Stimulated activated CD4-positive, alpha-beta T cell treated with anti-CD3 and anti-CD28 coated beads, Interleukin-12 subunit alpha, Interleukin-12 subunit beta, amount 100 ng/mL, for 4 hours (primary cell): ENCODE measurements at places on chromosomes 13 and 19.

- DNase-seq: no peak
Measured at GRCh38 chr13:45784755-45785675, 66.5 kb downstream of the SIAH3 start.

DNA sequence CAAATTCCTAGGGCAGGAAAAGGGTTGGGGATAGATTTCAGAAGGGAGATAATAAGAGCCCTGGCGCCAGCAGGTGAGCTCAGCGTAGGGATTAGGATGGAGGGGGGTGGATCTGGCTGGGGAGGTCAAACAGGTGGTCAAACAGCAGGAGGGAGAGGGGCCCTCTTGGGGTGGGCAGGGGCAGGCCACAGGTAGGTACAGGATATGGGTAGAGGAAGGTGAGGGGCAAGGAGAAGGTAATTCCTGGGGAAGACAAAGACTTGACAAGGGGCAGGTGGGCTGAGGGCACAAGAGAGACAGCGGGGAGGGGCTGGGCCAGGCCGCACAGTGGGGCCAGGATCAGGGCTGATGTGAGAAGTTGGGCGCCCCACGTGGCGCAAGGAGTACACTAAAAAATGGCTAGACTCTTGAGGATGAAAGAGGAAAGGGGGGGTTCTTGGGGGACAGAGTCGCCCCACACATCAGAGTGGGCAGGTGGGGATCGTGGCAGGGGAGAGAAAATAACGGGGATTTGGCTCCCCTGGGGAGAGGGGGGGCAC, 713 bp downstream of the KRI1 start:
- DNase-seq: peak; percentile 54

DNA sequence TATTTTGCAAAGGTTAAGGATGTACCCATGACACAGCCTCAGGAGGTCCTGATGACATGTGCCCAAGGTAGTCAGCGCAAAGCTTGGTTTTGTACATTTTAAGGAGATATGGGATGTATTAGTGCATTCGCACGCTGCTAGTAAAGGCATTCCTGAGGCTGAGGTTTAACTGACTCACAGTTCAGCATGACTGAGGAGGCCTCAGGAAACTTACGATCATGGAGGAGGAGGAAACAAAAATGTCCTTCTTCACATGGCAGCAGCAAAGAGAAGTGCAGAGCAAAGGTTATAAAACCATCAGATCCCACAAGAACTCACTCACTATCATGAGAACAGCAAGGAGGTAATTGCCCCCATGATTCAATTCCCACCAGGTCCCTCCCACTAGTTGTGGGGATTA, 1017.4 kb downstream of the EFNB2 start:
- no peak for DNase-seq

DNA sequence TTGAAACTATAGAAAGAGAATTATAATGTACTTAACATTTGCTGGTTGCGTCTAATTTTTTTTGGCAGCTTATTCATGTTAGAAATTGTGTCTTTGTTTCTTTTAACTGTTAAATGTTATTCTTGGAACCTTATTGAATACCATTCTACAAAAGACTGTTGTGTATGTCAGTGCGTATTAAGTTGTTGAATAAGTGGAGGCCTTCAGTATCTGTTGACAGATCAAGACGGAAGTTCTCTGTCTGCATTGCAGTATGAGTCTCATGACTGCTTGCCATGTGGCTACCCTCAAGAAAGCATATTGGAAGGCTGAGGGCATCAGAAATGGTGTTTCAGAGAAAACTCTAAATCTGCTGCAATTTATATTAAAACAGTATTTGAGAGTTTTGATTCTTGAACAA, 8.5 kb downstream of the UBA2 start:
- no peak for DNase-seq

GRCh38 chr19:11797491-11797890, 832 bp upstream of the ZNF491 start:
- peak; percentile 64 for DNase-seq

- no peak for DNase-seq
Measured at GRCh38 chr13:59728896-59729545, 434.7 kb downstream of the DIAPH3 start.

DNA sequence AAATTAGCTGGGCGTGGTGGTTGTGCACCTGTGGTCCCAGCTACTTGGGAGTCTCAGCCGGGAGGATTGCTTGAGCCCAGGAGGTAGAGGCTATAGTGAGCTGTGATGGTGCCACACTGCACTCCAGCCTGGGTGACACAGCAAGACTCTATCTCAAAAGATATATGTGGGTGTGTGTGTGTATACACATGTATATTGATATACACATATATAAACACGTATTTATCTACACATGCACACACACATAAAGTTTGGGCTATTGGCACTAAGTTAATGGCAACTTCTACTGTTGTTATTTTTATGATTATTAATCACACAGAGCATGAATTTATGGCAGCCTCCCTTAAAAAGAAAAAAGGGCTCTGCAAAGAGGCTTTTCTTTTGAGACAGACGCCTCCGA, 27.1 kb upstream of the ABCC4 start:
- no peak for DNase-seq

GRCh38 chr13:39559847-39560246, 43.1 kb downstream of the LHFPL6 start:
- no peak for DNase-seq

DNA sequence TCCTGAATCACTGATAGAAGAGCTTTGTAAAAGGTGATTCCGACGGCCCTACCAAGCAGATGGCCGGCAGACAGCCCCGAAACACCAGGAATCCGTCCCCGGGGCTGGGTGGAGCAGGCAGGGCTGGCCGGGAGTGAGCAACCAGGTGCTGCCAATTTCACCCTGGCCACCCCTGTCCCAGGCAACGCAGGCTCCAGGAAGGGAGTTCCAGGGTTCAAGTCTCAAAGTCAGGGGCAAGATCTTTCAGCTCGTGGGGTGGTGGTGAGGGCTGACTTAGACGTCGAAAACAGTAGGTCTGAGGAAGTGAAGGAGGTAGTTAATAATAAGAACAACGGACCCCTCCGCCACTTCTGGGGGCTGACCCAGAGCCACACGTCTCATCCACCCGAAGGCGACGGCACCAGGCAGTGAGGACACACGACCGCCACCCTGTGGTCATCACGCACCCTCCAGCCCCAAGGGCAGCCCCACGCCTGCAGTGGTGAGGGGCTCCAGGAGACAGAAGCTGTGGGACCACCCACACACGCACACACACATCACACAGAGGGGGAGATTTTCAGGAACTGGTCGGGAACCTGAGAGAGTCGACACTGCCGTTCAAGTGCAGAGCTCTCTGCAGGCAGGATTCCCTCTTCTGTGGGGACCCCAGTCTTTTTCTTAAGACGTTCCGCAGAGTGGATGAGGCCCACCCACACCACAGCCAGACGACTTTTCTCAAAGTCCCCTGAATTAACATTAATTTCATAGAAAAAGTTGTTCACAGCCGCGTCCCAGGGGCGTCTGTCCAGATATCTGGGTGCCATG, 67.2 kb downstream of the SPACA7 start:
- no peak for DNase-seq

DNA sequence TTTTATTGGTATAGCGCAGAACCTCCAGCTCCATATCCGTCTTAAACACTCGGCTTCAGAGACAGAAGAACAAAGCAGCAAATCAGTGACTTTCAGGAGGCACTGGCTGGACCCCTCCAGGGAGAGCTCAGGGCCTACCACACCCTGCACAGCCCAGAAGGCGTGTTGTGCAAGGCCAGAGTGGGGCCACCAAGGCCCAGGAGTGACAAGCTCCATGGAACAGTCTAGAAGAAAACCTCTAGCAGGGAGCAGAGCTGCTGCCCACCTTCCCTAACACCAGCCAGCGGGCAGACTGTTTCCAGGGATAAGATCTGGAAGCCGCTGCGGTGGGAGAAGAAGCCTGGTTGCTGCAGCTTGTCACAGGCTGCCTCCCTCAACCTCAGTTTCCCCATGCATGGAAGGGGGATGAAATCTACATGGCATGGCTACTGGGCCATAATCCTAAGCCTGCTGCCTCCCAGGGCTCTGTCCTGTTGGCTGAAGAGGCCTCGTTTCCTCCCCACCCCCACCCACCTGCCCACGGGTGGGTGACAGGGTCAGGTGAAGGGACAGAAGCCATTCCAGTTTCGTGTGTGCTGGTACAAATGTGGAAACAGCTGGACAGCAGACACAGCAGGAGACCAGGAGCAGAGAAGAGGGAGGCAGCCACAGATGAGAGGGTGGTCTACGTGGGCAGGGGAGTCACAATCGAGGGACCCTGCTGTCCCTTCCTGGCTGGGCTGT, 57.4 kb downstream of the PEPD start:
- DNase-seq: no peak

DNA sequence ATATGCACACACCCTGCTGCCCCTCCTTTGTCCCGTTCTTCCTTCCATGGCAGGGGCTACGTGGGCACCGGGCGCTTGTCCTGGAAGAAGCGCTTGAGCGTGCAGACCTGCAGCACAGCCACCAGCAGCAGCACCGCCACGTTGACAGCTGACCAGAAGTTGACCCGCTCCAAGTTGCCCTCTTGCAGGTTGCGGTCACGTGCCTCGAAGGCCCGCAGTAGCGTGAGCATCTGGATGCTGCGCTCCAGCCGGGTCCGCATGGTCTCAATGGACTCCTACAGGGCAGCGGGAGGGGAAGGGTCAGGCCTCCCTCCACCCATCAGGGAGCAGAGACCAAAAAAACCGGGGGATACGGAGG, 3.1 kb downstream of the TMED1 start:
- DNase-seq: no peak

DNA sequence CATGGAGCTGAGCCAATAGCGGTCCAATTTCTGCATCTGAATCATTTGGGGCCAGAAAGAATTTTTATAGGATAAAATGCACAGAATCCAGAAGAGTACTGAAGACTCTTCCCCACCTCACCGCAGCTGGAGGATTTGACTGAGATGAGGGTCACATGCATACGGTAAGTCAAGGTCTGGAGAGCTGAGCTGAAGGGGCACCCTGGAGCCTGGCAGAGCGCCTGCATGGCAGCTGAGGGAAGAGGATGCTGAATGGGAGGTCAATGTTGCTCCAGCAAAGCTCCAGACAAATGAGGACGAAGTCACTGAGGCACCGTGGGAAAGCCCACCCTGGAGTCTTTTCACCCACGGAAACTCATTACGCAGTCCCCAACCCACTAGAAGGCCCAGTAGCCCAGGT, 43.4 kb upstream of the ATP12A start:
- DNase-seq: no peak

DNA sequence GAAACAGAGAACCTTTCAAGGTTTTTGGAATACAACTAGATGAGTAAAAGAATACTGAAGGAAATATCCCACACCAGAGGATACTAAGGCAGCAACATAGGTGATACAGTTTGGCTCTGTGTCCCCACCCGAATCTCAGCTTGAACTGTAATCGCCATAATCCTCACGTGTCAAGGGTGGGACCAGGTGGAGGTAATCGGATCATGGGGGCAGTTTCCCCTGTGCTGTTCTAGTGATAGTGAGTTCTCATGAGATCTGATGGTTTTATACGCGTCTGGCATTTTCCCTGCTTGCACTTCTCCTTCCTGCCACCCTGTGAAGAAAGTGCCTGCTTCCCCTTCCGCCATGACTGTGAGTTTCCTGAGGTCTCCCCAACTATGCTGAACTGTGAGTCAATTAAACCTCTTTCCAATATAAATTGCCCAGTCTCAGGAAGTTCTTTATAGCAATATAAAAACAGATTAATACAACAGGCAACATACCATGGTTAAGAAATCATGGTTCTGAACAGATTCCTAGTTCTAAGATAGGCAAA, 97.0 kb downstream of the ABCC4 start:
- DNase-seq: no peak

- no peak for DNase-seq
Measured at GRCh38 chr19:39411081-39411831, 1.2 kb upstream of the PLEKHG2 start.

DNA sequence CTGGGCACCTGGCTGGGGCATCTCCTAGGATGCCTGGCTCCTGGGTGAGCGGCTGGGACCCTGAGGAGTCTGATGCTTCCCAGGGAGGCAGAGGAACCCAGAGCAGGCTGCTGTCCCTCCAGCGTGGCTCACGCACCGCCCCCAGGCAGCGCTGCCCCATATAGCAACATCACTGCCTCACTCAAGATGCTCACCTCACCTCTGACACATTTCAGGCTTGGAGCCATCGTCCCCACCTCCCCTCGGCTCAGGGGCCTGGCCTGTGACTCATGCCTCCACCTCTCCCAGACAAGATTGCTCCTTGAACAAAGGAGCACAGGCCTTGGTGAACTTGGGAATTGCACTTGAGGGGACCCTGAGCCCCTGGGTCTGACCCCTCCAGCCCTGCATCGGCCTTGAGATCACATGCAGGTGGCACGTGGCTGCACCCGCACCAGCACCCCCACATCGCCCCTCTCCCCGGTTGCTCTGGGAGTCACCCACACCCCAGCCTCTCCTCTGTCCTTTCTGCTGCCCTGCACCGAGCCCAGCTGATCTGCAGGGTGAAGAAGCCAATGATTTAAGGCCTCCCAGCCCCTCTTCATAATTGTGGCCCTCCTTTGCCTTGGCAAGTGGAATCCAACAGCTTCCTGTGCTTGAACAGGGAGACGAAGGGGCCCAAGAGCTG, 11.2 kb downstream of the CEBPA start:
- no peak for DNase-seq

- no peak for DNase-seq
Measured at GRCh38 chr13:111517641-111518010, 197.2 kb downstream of the TEX29 start.

GRCh38 chr13:25699056-25699455, 327.3 kb downstream of the ATP8A2 start:
- DNase-seq: no peak

DNA sequence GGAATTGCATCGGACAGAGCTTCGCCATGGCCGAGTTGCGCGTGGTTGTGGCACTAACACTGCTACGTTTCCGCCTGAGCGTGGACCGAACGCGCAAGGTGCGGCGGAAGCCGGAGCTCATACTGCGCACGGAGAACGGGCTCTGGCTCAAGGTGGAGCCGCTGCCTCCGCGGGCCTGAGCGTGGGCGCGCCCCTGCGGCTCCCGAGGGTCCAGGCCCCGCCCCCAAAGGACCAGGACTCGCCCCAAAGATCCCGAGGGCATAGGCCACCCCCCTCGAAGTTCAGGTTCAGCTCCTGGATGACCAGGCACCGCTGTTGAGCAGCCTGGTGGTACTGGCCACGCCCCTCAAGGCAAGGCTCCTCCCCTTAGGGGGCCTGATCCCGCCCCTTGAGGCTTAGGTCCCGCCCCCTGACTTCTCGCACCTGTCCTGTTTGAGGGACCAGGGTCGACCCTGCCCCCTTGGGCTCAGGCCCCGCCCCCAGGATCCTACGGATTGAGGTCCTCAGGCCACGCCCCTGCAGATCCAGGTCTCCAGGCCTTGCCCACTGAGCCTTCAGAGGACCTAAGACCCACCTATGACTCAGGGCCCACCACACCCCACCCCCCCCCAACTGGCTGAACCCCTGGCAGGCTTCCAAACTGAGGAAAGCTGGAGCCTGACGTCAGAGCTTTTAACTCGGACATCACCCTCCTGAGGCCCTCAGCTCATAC, 43.1 kb downstream of the CYP4F22 start:
- peak; percentile 65 for DNase-seq

GRCh38 chr19:18636183-18636968, 452 bp upstream of the KLHL26 start:
- peak; percentile 100 for DNase-seq

GRCh38 chr13:106372199-106373155, 163.0 kb downstream of the EFNB2 start:
- DNase-seq: no peak
